ENCODE measurements at places on chromosomes 2 and 18.
A peak's percentile ranks its signal among the peaks of the same experiment; 100 is the strongest.

GRCh38 chr2:12652723-12653122 lies 64.0 kb upstream of the TRIB2 start:
- peak; percentile 21 for DNase-seq

DNA sequence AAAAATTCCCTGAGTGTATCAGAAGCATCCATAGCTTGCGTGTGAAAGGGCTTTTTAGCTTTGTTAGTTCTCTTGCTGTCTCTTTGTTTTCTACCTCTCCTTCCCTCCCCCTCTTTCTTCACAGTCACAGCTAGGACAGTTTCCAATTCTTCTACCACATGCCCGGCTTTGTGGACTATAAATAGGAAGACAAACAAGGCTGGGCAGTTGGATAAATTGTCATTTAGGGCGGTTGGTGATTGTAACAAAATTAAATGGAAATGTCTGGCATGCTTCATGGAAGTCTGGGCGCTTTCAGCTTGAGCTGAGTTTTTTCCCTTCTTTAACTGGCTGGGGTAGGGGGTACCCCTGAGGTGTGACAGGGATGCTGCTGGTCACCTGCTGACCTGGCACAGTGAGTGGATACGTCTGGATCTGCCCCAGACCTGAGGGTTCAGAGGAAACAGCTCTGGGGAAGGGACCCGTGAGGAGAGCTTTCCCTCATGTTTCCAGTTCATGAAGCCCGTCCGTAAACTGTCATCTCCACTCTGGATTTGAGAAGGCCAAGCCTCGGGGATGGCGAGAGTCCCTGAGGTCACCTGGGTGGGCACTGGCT lies 29.0 kb upstream of the GIGYF2 start:
- peak; percentile 36 for DNase-seq

- DNase-seq = no peak
These were observed 1.5 kb downstream of the AP1S3 start for GRCh38 chr2:223835701-223836532.

DNA sequence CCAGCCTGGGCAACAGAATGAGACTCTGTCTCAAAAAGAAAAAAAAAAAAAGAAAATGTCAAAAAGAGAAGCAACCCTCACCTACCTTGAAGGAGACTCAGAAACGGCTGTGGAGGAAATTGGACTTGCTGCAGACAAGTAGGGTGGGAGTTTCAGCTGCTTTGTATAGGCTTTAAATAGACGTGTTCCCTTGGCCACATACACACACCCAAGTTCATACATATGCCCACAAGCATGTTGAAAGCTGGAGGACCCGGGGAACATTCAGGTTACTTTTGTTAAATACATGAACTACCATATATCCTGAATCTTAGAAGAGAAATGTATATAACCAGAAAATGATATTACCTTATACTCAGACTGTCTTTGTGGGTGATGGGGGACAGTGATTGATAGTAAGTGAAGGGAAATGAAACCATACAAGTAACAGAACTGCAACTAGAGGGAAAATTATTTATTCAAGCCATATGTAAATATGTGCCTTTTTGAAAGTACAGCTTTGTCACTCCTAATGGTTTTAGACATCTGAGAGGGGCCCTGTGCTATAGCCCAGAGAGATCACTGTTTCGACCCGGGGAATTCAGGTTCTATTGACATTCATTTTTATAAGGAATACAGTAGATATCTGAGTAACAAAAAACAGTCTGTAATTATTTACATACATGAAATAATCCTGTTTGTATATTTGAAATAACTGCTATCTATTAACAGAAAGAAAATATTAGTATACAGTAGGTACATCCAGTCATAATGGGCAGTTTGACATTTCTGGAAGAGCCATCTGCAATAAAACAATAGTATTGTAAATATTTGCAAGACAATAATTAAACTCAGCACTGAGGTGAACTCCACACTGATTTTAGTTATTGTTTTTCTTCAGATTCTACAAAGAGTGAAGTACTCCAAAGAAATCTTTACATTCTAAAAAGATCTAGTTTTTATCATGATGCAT lies 48.0 kb upstream of the TGIF1 start:
- DNase-seq = no peak

GRCh38 chr2:62539606-62540407 lies 33.8 kb upstream of the TMEM17 start:
- DNase-seq = no peak

DNA sequence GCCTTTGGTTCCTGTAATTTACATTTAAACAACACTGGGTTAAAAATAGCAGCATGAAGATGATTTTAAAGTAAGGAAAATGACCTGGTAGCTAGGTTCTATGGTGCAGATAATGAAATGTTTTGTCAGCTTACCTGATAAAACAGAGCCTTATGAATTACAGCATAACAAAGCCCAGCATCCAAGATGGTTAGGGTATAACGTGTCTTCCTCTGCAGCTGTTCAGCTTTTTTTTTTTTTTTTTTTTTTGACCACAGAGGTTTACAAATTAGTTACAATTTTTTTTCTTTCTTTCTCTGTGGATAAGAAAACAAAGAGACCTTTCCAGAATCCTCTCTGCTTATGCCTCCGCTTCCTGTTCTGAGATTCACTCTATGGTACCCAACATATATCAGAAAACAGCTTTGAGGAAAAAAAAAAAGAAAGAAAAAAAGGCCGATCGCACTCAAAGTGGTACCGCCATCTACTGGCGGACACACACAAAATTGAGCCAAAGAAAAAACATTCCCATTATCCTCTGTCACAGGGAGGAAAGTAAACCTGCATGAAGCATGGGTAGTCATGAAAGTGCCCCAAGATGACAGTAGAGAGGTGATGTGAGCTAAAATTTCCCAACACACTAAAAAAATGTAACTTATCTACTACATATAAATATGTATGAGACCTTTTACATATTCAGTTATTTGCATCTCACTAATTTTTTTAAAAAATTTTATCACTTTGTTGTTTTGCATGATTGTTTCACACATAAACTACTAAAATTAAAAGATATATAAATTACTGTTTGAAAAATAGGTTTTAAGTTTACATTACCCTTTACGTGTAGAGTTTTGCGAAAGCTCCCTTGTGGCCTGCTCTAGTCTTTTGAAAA lies at the start of gene SCN3A:
Gene SCN3A, minus strand, starts transcription at position 362 of the 871 bp plus-strand sequence. CDS start 27,656 bp downstream, outside the sequence.
- no peak for DNase-seq

- DNase-seq = no peak
These were observed 128.4 kb upstream of the MC4R start for GRCh38 chr18:60500960-60501359.

DNA sequence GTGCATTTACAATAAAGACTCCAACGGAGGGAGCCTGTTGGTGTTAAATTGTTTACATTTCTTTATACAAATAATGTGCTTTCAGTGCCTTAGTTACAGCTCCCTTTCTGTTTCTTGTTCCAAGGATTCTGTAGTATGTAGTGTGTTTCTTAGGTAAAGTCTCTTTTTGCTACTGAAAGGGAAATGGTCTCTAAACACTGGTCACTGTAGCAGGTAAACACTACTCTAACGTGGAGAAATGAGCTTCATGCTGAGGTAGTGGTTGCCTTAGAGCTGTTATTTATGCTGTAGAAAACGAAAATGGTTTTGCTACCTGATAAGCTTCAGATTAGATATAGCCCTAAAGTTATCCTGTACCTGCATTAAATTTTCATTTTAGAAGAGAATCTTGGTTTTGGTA lies 163.6 kb downstream of the CAPN13 start:
- no peak for DNase-seq

DNA sequence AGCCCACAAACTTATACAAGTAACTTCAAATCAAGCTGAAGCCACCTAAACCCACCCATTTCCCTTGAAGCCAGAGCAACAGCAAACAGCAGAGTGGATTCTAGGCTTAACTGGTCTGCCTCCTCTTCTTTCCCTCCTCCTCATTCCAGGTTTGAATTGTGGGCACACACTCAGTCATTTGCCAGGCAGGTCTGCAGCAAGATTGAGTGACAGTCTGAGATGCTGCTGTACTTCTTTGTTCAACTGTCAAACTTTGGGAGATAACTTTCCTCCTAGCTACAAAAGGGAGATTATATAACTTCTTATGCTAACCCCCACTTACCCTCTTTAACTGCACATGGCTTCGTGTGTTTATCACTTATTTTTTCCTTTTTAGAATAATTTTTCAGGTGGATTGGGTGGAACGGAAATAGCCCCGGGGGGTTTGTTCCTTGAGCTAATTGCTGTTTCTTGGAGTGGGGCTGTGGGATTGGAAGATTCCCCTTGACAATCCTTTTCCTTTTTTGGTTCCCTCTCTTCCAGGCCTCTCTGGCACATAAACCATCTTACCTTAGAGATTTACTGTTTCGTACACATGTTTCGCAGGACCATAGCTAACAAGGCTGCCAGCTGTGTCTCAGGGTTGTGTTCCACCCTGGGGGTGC lies 55.0 kb downstream of the RNF144A start:
- no peak for DNase-seq

- no peak for DNase-seq
These were observed 5.5 kb downstream of the TMEM177 start for GRCh38 chr2:119684518-119684917.

DNA sequence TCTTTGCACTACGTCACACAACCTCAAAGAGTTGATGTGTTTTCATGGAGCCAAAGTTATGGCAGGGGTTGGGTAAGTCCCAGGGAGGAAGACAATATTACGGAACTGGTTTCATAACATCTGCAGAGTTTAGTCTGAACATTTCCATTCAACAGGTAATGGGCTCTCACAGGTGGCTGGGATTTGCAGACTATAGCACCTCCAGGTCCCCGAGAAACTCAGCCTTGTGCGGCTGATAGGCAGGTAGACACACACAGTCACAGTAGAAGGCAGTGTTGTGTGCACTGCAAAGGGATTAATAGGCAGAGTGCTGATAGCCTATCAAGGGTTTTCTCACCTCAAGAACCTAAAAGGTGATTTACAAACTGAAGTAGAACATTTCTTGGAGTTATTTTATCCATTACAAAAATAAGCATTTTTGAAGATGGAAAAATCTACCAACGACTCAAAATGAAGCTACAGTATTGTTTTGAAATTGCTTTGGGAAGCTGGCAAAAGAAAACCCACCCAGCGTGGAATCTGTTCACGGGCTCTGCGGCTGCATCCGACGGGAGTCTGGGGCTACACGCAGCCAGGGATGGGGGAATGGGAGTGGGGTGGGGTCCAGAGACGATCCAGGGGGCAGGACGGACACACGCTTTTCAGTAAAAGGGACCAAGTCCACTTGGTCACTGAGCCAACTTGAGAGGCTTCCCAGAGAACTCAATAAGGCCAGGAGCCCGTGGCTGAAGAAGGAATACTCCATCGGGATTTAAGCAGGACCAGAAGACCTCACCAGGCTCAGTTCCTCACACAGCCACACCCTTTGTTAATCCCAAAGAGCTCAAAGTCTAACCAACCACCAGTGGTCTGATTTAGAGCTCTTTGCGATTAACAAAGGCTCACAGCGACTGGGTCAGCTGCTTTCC lies 82.9 kb downstream of the CHRNA1 start:
- no peak for DNase-seq

DNA sequence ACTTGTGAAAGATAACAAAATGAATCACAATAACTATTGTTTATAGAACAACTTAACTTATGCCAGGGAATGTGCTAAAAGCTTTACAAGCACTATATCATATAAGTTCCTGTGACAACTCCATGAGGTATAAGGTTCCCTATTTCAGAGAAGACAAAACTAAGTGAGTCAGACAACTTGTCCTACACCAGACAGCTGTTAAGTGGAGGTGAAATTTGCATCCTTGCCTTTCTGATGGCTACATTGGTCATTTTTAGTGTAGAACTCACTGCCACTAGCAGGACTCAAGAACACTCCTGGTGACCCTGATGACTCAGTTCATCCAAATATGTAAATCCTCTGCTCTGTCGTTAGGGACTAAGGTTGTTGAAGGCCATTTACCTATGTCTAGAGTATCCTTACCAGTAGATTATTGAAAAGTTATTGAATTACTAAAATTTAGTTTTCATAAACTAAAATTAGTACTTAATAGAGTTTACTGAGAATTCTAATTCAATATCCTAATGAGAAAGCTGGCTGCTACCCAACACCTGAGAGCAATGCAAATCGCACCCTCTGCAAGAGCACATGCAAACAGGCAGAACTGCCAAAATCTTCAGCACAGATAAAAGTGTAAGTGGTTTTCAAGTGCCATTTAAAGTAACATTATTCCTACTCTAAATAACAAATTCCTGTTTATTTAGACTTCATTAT lies 636.2 kb downstream of the NRXN1 start:
- DNase-seq = no peak

DNA sequence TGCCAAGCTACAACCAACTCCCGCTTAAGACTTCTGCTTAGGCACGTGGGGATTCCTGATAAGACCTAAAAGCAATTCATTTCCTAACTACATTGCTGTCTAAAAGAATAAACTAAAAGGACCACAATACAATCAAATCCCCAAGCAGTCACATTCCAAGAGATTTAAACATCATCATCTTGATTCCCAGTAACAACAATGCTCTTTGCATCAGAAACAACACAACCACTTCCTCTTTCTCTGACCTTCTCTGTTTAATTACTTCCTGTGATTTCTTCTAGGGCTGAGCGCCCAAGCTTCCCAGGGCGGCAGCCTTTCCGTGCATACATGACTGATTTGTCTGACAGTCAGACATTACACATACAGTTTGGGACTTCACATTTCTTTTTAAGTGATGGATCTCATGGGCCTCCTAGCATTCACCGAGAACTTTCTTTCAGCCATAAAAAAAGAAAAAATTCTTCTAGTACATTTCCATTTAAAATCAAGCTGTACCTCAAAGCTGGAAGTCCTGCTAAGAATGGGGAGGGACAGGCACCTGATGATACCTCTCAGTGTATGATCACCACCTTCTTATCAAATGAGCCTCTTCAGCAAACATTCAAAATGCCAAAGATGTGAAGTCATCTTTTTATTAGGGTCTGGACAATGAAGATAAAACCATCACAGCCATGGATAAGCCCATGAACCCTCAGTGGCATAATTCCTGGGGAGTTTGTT lies 11.5 kb downstream of the SPRED2 start:
- DNase-seq = no peak

GRCh38 chr2:229794636-229795035 lies 80.3 kb upstream of the DNER start:
- DNase-seq = no peak

Measured in occipital lobe (tissue), 3 donors.